ENCODE measurements at places on chromosomes 13 and 19. TPM values are rescaled to one million over a fixed set of nuclear protein-coding genes. Genes with fewer than 3 reads are reported as not detected.

The ZSCAN22 gene
- total RNA-seq: 2.9 TPM

The CYP4F11 gene
- total RNA-seq: not detected

DNA sequence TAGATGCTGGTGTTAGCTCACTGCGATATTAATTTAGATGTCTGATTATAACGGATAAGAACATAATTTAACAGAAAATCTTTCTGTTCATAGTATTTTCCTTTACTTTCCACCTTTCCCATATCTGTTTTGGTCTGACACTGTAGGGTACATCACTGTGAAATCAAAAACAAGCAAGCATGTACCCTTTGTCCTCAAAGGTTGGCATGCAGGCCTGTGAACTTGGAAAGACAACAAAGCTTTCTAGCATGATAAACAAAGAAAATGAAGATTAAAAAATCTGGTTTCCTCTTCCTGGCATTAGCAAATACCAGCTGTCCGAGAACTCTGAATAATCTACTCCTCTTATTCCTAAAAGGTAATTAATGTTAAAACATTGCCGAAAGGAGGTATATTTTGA is 31.6 kb downstream of the THSD1 start:
- no peaks in the 10 kb centered on the region for H3K4me1 ChIP-seq
- no peaks in the 10 kb centered on the region for H3K27me3 ChIP-seq

- no peak overlapping the region for H3K27ac ChIP-seq
- no peaks in the 10 kb centered on the region for H3K27me3 ChIP-seq
- no peaks in the 10 kb centered on the region for H3K36me3 ChIP-seq
- no peak for DNase-seq
Measured at GRCh38 chr13:54366728-54367127, 1338.1 kb downstream of the OLFM4 start.

DNA sequence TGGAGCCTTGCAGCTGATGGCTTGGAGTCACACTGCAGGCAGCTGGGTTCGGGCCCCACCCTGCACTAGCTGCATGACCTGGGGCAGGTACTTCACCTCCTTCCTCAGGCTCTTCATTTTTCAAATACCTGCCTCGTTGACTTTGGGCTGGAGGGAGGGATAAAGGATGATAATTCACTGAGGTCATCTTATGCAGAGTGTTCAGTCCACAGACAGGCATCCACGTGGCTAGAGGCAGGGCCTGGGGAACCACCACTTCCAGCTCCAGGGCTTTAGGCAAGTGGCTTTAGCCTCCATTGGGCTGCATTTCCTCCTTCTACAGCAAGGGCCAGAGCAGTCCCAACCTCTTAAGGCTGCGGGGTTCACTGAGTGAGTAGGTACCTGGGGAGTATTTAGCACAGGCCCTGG is 84.8 kb downstream of the SIPA1L3 start:
- H3K27ac ChIP-seq: no peak overlapping the region
- no peak overlapping the region for H3K4me3 ChIP-seq
- no peaks in the 10 kb centered on the region for H3K27me3 ChIP-seq
- H3K36me3 ChIP-seq: peaks cover 8% of the 10 kb centered on the region

DNA sequence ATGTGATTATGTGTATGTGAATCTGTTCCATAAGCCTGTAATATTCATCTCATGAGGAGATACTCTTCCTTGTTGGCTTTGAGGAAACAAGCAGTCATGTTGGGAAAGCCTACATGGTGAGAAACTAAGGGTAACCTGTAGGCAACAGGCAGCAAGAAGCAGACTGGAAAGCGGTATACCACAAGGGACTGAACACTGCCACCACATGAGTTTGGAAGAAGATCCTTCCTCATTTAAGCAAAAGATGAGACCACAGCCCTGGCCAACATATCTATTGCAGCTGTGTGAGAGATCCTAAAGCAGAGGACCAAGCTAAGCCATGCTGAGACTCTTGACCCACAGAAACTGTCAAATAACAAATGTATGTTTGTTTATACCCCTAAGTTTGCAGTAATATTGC is 134.8 kb downstream of the B3GLCT start:
- no peak overlapping the region for H3K4me3 ChIP-seq
- peaks cover 10% of the 10 kb centered on the region for H3K36me3 ChIP-seq
- no peak for DNase-seq
- H3K4me1 ChIP-seq: no peaks in the 10 kb centered on the region

DNA sequence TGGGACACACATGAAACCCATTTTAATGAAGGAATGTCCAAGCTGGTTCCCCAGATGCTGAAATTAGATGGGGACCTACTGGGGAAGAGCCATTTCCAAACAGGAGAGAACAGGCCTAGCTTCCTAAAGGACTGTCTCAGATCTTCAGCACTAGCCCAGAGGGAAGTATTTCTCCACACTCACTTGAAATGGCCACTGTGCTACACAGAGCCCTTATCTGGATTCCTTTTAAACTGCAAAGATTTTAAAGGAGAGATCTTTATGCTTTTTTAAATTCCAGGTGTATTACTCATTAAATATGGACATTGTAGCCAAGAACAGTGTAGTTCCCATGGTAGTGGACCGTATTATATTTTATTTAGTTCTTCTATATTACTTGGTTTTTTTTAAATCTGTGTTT is 255.3 kb downstream of the SHISA2 start:
- H3K4me3 ChIP-seq: no peak overlapping the region
- no peak overlapping the region for H3K27ac ChIP-seq
- peaks cover 2% of the 10 kb centered on the region for H3K27me3 ChIP-seq
- H3K4me1 ChIP-seq: no peaks in the 10 kb centered on the region

DNA sequence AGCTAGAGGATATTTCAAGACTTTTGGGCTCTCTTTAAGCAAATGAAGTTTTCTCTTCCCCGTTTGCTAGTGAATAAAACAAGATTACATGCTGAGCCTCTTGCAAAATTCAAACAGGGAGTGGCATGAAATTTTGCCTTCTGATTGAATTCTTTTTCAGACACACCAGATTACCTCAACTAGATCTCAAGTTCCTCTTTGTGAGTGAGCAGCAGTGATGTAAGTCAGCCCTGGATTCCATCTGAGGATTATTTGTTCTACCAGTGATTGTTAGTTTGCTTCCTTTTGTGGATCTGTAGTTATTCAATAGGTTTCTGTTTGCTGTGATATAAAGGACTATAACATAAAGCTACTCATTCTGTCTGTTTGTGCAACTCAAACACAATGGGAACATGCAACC is 407.7 kb downstream of the LMO7 start:
- DNase-seq: no peak
- no peaks in the 10 kb centered on the region for H3K4me1 ChIP-seq
- no peak overlapping the region for H3K4me3 ChIP-seq
- no peaks in the 10 kb centered on the region for H3K27me3 ChIP-seq
- no peak overlapping the region for H3K27ac ChIP-seq
- no peaks in the 10 kb centered on the region for H3K36me3 ChIP-seq

- H3K36me3 ChIP-seq: no peaks in the 10 kb centered on the region
- H3K27ac ChIP-seq: no peak overlapping the region
- H3K4me1 ChIP-seq: no peaks in the 10 kb centered on the region
- DNase-seq: peak; percentile 42
- H3K4me3 ChIP-seq: no peak overlapping the region
Measured at GRCh38 chr19:33767898-33768413, 28.7 kb upstream of the KCTD15 start.

GRCh38 chr13:73738626-73739025 is 395.6 kb downstream of the KLF12 start:
- DNase-seq: no peak
- no peak overlapping the region for H3K4me3 ChIP-seq
- H3K36me3 ChIP-seq: peaks cover 5% of the 10 kb centered on the region
- peaks cover 26% of the 10 kb centered on the region for H3K4me1 ChIP-seq
- H3K27me3 ChIP-seq: no peaks in the 10 kb centered on the region

Measured in activated CD8-positive, alpha-beta T cell treated with anti-CD3 and anti-CD28 coated beads for 36 hours (primary cell).